PC-3 (cell line): ENCODE measurements at places on chromosomes 1 and 21. TPM values are rescaled to one million over a fixed set of nuclear protein-coding genes. Genes with fewer than 3 reads are reported as not detected.

DNA sequence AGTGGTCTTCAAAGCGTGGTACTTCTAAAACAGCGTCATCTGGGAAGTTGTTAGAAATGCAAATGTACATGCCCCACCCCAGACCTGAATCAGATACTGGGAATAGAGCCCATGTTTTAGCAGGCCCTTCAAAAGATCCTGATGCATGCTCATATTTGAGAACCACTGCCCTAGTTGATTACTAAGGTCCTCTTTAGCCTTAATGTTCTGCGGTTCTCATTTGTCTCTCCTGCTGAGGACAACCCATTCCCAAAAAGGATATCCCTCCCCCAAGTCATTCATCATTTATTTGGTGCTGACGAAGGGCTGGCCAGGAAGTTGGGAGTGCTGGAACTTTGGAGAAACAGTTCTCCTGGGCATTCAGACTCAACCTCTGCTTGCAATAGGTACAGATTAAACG, 92.4 kb upstream of the RALGPS2 start:
- peak; percentile 62 for DNase-seq

GRCh38 chr1:228020686-228021354, 14.0 kb downstream of the WNT3A start:
- no peak for DNase-seq

DNA sequence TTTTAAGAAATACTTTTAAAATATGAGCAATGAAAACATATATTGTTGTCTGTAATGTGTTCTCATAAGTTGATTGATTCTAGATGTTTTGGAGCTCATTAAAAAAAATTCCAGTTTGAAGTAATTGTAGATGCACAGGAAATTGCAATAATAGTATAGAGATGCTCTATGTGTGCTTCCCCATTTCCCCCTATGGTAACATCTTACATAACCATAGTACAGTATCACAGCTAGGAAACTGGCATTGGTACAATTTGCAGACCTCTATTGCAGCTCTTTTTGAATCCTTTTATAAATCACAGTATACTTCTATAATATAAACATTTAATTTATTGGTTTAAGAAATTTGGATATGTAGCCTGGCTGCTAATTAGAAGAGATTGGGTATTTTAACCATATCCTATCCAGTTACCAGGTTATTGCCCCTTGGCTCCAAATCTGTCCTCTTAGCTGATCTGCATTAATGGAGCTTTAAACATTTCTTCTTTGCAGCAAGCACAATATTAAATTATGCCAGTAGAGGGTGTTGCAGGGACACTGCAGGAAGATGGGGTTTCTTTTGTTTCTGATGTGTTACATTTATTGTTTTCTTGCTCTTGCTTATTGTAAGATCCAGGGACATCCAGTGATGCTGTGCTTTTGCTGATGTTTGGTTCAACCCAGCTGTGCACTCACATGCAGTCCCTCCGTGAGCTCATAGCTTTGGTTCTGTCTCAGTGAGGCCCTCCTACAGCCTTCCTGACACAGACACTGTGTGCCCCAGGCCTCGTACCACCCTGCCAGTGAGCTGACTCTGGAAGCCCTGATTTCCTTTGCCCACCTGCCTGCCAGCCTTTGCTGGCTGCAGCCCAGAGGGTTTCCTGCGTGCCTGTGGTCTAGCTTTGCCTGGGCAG, 103.3 kb downstream of the RABGAP1L start:
- peak; percentile 61 for DNase-seq

- no peak for DNase-seq
Observed at GRCh38 chr1:9151328-9151860, 22.5 kb upstream of the GPR157 start.

- peak; percentile 14 for DNase-seq
Observed at GRCh38 chr1:178155481-178156255, 61.8 kb downstream of the RASAL2 start.

- no peak for DNase-seq
Observed at GRCh38 chr1:34884961-34885360, 25.4 kb upstream of the SMIM12 start.

- no peak for DNase-seq
Observed at GRCh38 chr1:71698186-71698585, 584.2 kb downstream of the NEGR1 start.

GRCh38 chr1:21937372-21938121, 437 bp upstream of the HSPG2 start:
- DNase-seq = peak; percentile 84

DNA sequence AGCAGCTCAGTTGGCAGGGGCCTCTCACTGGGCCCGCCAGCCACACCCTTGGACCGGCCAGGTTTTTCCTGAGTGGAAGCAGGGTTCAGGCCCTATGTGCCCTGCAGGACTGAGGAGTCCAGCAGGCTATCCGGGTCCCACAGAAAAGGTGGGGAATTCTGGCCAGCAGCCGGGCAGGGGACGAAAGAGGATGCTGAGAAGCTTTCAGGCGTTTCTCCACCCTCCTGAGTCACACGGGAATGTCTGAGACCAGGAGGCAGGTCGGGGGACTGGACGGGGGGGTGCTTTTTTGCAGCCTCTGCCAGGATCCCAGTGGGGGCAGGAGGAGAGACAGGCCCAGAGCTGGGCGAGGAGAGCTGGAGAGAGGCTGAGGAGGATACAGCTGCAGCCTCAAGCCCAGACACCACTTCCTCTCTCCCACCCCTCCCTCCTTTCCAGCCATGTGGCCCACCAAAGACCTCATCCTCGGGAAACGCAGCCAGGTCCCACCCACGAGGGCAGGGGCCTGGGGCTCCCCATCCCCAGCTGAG, 105.4 kb downstream of the SPSB1 start:
- no peak for DNase-seq

GRCh38 chr1:68011657-68012375, 38.6 kb downstream of the DIRAS3 start:
- no peak for DNase-seq

MAP10 gene
- not detected in 2 replicates for total RNA-seq

CCDC181 gene
- total RNA-seq = 0.07 TPM in 1 of 2 replicates, not detected in the other

KTI12 gene
- total RNA-seq = 9.7 and 12.8 TPM in 2 replicates
